ENCODE measurements at places on chromosomes 5 and 9. TPM values are rescaled to one million over a fixed set of nuclear protein-coding genes. Genes with fewer than 3 reads are reported as not detected.
A peak's percentile ranks its signal among the peaks of the same experiment; 100 is the strongest.

DNA sequence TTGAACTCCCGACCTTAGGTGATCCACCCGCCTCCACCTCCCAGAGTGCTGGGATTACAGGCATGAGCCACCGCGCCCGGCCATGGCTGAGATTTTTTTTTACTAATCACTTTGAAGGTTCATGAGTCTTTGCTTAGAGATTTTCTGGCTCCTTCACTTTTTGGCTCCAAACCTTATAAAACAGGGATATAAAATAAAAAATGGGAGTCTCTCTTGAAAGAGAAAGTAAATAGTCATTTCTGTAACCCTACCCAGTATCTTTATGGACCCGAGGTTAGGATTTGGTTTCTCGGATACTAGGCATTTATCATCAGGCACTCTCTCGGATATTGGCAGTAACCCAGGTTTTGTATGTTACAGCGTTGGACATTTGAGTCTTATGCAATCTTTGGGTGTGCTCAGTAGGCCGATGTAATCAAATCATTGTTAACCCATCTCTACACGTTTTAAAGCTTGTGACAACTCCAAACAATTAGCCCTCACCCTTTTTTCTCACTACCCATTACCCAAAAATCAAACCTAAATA lies 25.3 kb downstream of the STXBP1 start:
- H3K4me1 ChIP-seq = no peaks in the 10 kb centered on the region
- H3K27me3 ChIP-seq = no peaks in the 10 kb centered on the region
- no peak overlapping the region for H3K4me3 ChIP-seq
- H3K36me3 ChIP-seq = no peaks in the 10 kb centered on the region

- H3K36me3 ChIP-seq = no peaks in the 10 kb centered on the region
- no peaks in the 10 kb centered on the region for H3K4me1 ChIP-seq
- H3K27ac ChIP-seq = no peak overlapping the region
Measured at GRCh38 chr5:45440466-45440865, 255.7 kb downstream of the HCN1 start.

PCDHB7 gene
- 7.6 TPM for total RNA-seq

GRCh38 chr5:80249901-80250300 lies 5.9 kb downstream of the SERINC5 start:
- H3K4me3 ChIP-seq = no peak overlapping the region
- no peak for DNase-seq
- peaks cover 15% of the 10 kb centered on the region for H3K4me1 ChIP-seq
- H3K27ac ChIP-seq = no peak overlapping the region
- no peaks in the 10 kb centered on the region for H3K27me3 ChIP-seq

- H3K27ac ChIP-seq = no peak overlapping the region
- H3K27me3 ChIP-seq = no peaks in the 10 kb centered on the region
- no peak overlapping the region for H3K4me3 ChIP-seq
- DNase-seq = no peak
Measured at GRCh38 chr5:35365758-35366157, 135.5 kb upstream of the PRLR start.

- DNase-seq = no peak
- no peaks in the 10 kb centered on the region for H3K27me3 ChIP-seq
- no peaks in the 10 kb centered on the region for H3K36me3 ChIP-seq
Measured at GRCh38 chr5:139391570-139392323, 2.0 kb upstream of the MZB1 start.

GRCh38 chr5:91957666-91958065 lies 574.5 kb upstream of the ARRDC3 start:
- no peak overlapping the region for H3K4me3 ChIP-seq
- H3K4me1 ChIP-seq = no peaks in the 10 kb centered on the region
- no peak for DNase-seq

GRCh38 chr5:169062690-169063089 lies 238.2 kb downstream of the SLIT3 start:
- no peak overlapping the region for H3K4me3 ChIP-seq
- DNase-seq = no peak
- H3K4me1 ChIP-seq = peaks cover 30% of the 10 kb centered on the region
- no peaks in the 10 kb centered on the region for H3K27me3 ChIP-seq
- H3K36me3 ChIP-seq = no peaks in the 10 kb centered on the region
- peak overlapping the region; percentile 14 for H3K27ac ChIP-seq

SLC34A3 gene
- total RNA-seq = not detected

DNA sequence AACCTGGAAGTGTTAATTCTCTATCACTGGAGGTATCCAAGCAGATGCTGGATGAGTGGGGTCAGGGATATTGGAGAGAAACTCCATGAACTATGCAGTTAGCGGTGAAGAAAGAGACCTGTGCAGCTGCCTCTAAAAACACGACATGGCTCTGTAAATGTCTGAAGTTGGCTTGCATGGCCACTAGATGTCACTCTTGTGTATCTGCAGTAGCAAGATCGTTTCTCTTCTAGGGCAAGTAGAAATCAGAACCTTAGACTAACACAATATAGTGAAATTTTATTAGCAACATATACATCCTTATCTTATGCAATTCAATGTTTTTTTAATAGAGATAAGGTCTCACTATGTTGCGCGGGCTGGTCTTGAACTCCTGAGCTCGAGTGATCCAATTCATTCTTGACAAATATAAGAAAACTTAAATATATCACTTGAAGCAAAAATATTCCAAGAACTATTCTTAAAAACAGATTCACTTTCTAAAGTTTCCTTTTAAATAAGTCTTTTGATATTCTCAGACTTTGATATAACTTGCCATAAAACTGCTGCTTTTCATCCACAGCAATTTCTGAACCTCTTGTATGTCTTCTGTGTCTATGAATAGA lies 2.9 kb downstream of the OR2S2 start:
- DNase-seq = peak; percentile 77
- no peak overlapping the region for H3K4me3 ChIP-seq
- no peaks in the 10 kb centered on the region for H3K36me3 ChIP-seq
- H3K4me1 ChIP-seq = no peaks in the 10 kb centered on the region

GRCh38 chr9:113436728-113437515 lies 26.4 kb downstream of the C9orf43 start:
- no peaks in the 10 kb centered on the region for H3K36me3 ChIP-seq
- H3K4me3 ChIP-seq = no peak overlapping the region
- no peaks in the 10 kb centered on the region for H3K27me3 ChIP-seq

DNA sequence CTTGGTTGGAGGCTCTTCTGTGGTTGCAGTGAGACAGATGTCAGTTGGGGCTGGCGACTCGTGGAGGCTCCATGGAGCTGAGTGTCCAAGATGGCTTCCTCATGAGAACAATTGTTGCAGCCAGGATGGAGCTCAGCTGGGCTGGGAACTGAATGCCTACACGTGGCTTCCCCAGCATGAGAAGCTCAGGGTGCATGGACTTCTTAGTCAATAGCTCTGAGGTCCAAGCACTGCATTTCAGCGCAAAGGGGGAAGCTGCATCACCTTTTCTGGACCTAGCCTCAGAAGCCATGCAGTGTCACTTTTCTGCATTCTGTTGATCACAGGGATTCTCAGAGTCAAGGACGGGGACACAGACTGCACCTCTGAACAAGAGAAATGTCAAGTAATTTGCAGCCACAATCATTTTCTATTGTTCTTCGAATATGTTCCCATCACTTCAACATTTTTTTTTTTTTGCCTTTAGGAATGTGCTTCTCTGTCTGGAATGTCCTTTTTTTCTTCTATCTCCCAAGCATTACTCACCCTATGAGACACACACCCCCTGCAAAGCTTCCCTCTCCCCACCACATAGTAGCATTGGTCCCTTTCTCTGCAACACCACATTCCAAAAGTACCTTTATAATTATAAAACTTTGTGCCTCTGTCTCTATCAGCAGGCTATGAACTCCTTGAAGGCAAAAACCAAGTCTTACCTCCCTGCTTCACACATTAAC lies 57.5 kb upstream of the STK32A start:
- no peak for DNase-seq
- H3K27ac ChIP-seq = no peak overlapping the region
- H3K36me3 ChIP-seq = no peaks in the 10 kb centered on the region
- no peak overlapping the region for H3K4me3 ChIP-seq

DNA sequence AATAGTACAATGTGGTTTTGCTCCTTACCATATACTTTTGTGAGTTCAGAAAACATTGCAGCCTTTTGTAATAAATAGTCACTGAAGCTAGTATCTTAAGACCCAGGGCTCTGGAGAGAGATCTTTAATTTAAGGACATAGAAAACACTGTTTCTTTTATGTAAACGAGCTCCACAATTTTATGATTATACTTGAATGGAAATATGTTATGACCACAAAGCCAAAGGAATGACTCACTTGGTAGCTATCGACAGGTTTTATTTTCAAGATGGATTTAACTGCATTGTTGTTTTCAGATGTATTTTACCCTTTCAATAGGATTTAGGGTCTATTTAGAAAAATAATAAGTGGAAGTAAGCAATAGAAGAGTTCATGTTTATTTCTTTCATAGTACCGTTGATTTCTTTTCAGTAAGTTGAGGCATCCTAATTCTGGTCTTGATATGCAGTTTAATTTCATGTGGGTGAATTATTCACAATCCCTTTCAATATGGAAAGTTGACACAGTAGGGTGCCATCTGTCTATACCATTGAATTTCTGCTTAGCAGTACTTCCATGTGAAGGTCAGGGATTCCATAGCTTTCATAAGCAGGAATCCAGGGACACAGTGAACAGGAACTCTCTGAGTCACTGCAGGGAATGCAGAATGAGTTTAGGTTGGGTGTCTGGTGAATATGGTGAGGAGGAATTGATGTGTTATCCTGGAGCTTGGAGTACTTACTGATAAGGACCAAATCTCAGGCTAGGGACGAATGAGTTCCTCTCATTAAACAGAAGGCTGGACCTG lies 157.6 kb downstream of the CD180 start:
- DNase-seq = no peak
- H3K27ac ChIP-seq = no peak overlapping the region
- H3K36me3 ChIP-seq = no peaks in the 10 kb centered on the region
- H3K4me1 ChIP-seq = peaks cover 4% of the 10 kb centered on the region
- H3K4me3 ChIP-seq = no peak overlapping the region

POU5F2 gene
- total RNA-seq = 1.5 TPM

DNA sequence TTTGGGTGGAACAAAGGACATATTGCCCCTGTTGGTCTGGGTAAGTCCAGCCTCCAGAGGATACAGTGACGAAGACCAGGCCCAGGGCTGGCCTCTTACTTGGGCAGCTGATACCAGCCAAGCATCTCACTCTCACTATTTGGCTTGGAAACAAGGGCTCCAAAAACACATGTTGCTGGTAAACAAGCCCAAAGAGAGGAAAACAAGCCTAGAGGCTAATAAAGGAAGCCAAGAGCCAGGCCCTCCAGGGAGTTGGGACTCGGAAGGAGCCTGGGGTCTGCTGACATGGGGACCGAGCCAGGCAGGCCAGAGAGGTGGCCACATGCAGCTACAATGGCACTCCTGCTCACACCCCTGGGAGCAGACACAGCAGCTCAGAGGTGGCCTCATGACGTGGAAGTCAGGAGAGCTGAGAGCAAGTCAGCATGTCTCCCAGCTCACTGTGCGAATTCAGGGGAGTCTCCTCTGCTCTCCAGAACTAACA lies 5.7 kb downstream of the SPARC start:
- peak overlapping the region; percentile 98 for H3K27ac ChIP-seq
- peaks cover 4% of the 10 kb centered on the region for H3K36me3 ChIP-seq
- peaks cover 26% of the 10 kb centered on the region for H3K4me1 ChIP-seq
- no peak for DNase-seq

- DNase-seq = no peak
- no peak overlapping the region for H3K4me3 ChIP-seq
- no peaks in the 10 kb centered on the region for H3K4me1 ChIP-seq
- H3K36me3 ChIP-seq = no peaks in the 10 kb centered on the region
- no peak overlapping the region for H3K27ac ChIP-seq
Measured at GRCh38 chr5:72821776-72822175, 5.3 kb downstream of the TNPO1 start.

RLN2 gene
- not detected for total RNA-seq

SOX30 gene
- not detected for total RNA-seq

LCP2 gene
- total RNA-seq = 9.3 TPM

DNA sequence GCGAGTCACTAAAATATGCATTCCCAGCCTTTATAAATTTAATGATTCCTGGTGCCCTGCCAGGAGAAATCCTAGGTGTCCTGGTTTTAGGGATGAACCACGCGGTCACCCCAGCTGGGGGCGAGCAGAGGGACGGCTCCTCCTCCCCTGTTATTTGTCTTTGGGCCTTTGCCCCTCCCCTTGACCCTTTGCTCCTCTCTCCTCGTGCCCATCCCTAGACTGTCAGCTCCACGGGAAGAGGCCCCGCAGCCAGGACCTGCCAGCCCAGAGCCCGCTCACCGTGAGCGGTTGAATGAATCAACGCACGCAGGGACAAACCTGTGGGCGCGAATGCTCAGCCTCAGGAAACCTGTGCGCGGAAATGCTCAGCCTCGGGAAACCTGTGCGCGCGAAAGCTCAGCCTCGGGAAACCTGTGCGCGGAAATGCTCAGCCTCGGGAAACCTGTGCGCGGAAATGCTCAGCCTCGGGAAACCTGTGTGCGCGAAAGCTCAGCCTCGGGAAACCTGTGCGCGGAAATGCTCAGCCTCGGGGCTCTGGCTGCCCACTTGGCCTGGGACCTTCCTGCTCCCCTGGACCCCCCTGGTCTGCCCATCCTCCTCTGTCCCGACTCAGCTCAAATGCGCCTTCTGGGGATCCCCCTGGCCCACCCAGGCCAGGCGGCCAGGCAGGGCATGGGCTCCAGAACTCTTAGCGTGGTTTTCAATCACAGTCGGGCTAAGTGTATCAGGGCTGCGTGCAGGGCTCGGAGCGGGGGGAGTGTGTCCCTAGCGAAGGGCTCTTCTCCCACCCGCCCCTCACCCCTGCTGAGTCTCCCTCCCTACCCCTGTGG lies 140.5 kb upstream of the COL5A1 start:
- H3K36me3 ChIP-seq = no peaks in the 10 kb centered on the region
- H3K27me3 ChIP-seq = peaks cover 4% of the 10 kb centered on the region
- no peak overlapping the region for H3K27ac ChIP-seq
- no peak for DNase-seq
- no peak overlapping the region for H3K4me3 ChIP-seq

DNA sequence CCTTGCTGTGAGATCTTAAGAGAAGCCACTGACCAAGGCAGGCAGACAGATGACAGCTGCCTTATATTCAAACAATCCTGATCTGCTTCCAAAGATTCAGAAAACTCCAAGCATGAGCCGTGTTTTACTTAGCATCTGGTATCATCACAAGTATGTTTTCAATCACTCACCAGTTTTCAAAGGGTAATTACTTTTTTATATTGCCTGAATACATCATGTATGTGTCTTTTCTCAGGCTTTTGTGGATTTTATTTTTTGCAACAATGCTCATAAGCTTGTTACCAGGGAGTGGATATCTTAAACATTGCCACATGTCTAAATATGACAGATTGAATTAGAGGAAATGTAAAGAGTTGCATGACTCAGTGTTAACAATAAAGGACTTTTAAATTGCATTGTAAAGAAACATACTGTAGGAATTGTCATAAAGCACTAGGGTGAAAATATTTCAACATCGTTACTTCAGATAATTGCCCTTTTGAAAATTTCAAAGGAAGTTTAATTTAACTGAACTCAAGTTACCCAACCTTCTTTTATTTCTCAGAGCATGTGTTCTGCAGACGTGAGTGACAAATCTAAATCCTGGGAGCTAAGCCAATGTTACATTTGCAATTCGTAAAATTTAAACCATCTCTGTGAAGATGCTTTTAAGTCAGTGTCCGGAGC lies 326.1 kb downstream of the PLK2 start:
- no peak for DNase-seq
- H3K27me3 ChIP-seq = no peaks in the 10 kb centered on the region
- H3K4me3 ChIP-seq = no peak overlapping the region
- H3K27ac ChIP-seq = no peak overlapping the region
- no peaks in the 10 kb centered on the region for H3K4me1 ChIP-seq

PCDHB16 gene
- total RNA-seq = 18.3 TPM

Data from ascending aorta (tissue), 2 donors.